ENCODE measurements at places on chromosomes 4 and X. TPM values are rescaled to one million over a fixed set of nuclear protein-coding genes. Genes with fewer than 3 reads are reported as not detected.

Gene SORBS2
- total RNA-seq, result 90.4 TPM

Gene LDB2
- total RNA-seq, result 34.9 TPM

Gene ESX1
- not detected for total RNA-seq

Gene EIF1AX
- 71.0 TPM for total RNA-seq

Gene CT47B1
- not detected for total RNA-seq

Gene SLC39A8
- 8.7 TPM for total RNA-seq

Gene UGT2A1
- total RNA-seq, result not detected

Gene CFAP47
- 6.8 TPM for total RNA-seq

Gene NKX3-2
- total RNA-seq, result 0.18 TPM
